ENCODE measurements at places on chromosomes 5 and 9.

- no peak for DNase-seq
Observed at GRCh38 chr9:127767909-127768331, 10.5 kb downstream of the SH2D3C start.

GRCh38 chr9:21831841-21832509, 29.5 kb downstream of the MTAP start:
- no peak for DNase-seq

DNA sequence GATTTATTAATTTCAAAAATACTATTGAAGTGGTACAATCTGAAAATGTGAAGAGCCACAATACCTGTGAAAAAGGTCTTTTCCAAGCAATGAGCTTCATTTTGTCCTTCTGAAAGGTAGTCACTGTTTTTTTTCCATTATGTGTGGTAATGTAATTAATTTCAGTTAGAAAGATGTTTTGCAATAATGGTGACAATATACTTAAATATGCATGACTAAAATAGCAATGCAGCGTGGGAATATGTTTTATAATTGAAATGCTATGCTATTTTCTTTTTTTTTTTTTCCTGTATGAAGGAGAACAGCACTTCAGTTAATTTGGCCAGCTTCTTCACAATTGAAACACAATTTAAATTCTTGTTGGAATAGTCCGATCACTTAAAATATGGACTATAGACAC, 41.9 kb downstream of the NPR3 start:
- DNase-seq: no peak

DNA sequence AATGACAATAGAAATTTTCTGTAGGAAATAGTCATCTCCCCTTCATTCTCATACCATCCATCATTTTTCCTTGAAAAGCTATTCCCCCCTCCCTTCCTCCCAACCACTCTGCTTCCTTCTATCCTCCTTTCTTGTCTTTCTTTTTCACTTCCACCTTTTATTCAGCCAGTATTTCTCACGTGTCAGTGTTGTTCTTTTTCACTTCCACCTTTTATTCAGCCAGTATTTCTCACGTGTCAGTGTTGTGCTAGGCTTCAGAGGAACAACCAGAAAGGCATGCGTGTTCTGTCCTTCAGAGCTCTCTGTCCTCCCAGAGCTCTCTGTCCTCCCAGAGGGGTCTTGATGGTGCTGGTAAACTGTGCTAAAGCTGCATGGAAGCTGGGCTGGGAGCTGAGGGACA, 419.6 kb downstream of the GADD45G start:
- no peak for DNase-seq

DNA sequence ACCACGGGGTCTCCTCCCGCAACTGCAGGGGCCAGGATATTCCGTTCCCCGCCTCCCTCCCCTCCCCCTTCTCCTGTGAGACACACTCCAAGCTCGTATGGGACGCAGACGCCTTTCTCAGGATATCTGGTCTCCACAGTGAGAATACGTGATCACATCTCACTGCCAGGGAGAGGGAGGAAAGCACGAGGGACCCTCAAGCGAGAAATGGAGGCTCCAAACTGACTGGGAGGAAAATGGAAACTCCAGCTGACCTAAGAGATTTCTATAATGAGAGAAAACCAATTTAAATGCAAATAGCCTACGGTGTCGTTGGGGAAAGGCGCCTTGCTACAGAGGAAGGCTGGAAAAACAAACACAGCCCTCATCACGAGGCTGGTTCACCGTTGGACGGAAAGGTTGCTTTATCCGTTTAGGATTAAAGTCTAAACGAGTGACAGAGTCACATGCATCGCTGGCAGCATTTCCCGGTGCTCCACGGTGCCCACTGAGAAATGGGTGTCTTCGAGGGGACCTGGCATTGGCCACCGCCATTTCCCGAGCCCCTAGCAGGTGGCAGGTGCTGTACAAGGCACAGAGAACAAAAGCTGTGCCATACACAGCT, 116.9 kb upstream of the CPEB4 start:
- DNase-seq: no peak

DNA sequence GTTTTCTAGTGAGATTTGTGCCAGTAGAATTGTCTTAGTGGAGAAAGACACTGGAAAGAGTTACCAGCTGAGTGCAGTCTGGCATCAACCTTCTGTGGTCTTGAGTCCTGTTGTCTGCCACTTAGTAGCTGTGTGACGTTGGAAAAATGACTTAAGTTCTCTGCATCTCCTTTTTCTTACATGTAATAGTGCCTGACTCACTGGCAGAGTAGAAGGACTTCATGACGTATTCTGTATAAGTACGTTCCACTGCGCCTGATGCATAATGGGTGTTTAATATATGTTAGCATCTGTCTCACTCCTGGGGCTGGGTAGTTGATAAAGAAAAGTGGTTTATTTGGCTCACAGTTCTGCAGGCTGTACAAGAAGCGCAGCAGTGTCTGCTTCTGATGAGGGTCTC, 144.8 kb downstream of the ST8SIA4 start:
- no peak for DNase-seq
